Liver (tissue), 10 donors: ENCODE measurements at places on chromosomes 1 and 21. TPM values are rescaled to one million over a fixed set of nuclear protein-coding genes. Genes with fewer than 3 reads are reported as not detected.

KRTAP19-3 gene
- not detected for polyA plus RNA-seq

DNA sequence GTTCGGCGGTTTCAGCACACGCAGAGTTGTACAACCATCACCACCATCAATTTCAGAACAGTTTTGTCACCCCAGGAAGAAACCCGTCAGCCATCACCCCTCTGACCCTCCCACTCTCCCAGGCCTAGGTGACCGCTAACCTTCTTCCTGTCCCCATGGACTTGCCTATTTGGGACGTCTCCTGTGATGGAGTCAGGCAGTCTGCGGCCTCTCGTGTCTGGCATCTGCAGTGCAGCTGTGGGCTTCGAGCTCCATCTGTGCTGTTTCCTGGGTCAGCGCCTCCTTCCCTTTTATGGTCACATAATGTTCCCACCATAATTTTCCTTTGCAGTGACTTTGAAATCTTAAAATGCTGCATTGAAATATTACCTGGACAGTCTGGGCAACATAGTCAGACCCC is 24.4 kb downstream of the SLC45A1 start:
- H3K4me3 ChIP-seq: no peak overlapping the region
- no peaks in the 10 kb centered on the region for H3K27me3 ChIP-seq
- no peaks in the 10 kb centered on the region for H3K36me3 ChIP-seq
- DNase-seq: no peak
- no peak overlapping the region for H3K27ac ChIP-seq

- H3K4me1 ChIP-seq: peaks cover 4% of the 10 kb centered on the region
- H3K27ac ChIP-seq: no peak overlapping the region
- no peak for DNase-seq
These were observed 25.9 kb downstream of the DYRK1A start for GRCh38 chr21:37392441-37392840.

GRCh38 chr1:212935387-212935981 is 14.9 kb upstream of the VASH2 start:
- H3K27ac ChIP-seq: no peak overlapping the region
- H3K4me1 ChIP-seq: no peaks in the 10 kb centered on the region
- H3K36me3 ChIP-seq: no peaks in the 10 kb centered on the region
- no peak overlapping the region for H3K4me3 ChIP-seq

DNA sequence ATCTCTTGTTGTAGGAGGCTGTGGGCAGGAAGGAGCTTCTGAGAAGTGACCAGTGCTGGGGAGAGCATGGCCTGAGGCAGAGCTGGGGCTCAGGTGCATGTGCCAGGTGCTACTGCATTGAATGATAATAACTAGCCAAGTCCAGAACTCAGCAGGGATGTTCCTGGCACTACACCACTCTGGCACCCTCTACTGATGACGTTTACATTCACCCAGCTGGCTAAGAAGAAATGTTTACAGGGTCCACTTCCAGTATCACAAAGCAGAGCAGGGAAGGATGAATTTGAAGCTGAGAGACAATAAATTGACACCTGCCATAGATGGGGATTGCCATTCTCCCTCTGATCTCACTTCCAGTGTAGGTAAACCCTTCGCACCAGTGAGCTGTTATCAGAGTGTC is 411.8 kb downstream of the SETD4 start:
- H3K27me3 ChIP-seq: no peaks in the 10 kb centered on the region
- H3K27ac ChIP-seq: no peak overlapping the region
- DNase-seq: no peak

WNT4 gene
- polyA plus RNA-seq: 0.09 TPM

CBR3 gene
- polyA plus RNA-seq: 0.31 TPM

GSTM1 gene
- 341 TPM for polyA plus RNA-seq
